ENCODE measurements at places on chromosomes 2 and 18.
A peak's percentile ranks its signal among the peaks of the same experiment; 100 is the strongest.

DNA sequence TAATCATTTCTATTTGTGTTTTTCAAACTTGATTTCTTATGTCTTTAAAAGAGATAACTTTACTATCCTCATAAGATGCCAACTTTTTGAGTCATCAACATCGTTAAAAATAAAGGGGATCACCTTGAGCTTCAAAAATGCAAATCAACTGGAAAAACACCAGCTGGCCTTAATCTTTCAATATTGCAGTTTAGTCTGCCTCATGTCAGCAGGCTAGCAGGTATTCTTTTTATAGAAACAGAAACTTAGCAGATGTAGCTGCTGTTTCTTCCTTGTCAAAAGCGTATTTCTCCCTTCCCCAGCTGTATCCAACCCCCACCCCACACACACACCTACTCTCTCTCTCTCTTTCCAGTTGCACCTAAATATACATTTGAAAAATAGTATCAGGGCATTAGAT, 154.1 kb upstream of the ZNF804A start:
- no peak for DNase-seq

DNA sequence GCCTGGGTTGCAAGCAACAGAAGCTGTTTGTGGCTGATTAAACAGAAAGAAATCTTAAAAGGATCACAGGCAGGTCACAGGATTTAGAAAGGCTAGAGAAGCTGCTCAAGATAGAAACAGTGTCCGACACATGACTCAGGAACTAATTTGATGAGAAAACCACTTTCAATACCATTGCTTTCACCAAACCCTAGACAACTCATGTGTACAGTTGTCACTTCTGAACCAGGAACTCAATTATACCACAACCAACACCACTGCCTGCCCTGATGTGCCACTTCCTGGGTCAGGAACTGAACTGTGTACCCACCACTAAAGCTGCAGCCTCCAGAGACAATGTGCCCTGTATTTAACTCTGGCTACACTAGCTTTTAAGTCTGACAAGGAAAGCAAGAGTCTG, 56.0 kb downstream of the TMEM247 start:
- peak; percentile 31 for DNase-seq

- DNase-seq: no peak
Measured at GRCh38 chr2:239500574-239501550, 100.0 kb upstream of the HDAC4 start.

DNA sequence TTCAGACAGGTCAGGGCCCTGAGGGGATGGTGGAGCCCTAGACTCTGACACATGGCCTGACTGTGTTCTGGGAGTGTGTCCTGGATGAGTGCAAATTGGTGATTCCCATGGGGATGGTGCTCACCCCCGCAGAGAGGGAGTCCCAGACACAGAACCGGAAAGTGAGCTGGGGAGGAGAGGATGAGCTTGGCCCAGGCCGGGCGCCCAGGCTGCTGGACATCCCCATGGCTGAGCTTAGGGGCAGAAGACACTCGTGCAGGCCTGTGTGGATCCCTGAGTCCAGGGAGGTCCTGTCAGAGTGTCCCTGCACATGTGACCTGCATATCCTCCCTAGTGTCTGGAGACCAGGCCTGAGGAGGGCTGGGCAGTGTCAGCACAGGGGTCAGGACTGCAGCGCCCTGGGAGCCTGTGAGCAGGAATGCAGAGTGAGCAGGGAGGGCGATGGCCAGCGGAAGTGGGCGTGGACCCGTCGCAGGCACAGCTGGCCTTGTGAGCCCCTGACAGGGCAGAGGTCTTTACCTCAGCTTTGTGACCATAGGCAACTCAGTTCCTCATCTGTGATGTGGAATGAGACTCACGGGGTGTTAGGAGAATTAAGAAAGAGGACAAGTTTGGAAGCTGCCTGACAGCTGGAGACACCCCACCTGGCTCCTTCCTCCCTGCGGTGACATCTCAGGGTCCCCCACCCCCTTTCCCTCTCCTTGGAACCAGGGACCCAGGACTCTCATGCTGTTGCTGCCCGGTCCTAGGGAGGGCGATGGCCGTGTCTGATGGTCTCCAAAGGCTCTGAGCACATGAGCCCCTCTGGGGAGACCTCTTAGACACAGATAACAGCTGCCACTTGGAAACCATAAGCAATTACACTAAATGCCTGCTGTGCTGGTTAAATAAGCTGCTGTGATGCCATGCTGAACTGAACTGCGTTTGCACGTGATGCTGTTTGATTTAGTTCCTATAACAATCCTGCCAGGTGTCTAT, 62.6 kb upstream of the HS6ST1 start:
- DNase-seq: no peak

DNA sequence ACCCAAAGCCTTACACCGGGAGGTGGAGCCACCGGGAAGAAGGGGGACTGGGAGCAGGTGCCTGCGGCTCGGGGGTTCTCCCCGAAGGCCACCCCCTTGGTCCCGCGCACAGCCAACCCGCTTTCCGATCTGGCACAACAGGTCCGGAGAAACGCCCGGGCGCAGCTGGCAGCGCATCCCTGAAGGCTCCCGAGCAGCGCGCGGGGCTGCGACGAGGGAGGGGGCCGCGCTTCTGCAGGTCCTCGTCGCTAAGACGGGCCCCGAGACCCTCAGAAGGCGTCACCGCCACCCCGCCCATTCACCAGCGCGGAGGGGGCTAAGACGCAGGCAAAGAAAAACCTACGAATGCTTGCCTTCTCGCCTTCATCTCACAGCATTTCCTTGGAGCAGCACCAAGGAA, 1.8 kb downstream of the CBLN2 start:
- no peak for DNase-seq

DNA sequence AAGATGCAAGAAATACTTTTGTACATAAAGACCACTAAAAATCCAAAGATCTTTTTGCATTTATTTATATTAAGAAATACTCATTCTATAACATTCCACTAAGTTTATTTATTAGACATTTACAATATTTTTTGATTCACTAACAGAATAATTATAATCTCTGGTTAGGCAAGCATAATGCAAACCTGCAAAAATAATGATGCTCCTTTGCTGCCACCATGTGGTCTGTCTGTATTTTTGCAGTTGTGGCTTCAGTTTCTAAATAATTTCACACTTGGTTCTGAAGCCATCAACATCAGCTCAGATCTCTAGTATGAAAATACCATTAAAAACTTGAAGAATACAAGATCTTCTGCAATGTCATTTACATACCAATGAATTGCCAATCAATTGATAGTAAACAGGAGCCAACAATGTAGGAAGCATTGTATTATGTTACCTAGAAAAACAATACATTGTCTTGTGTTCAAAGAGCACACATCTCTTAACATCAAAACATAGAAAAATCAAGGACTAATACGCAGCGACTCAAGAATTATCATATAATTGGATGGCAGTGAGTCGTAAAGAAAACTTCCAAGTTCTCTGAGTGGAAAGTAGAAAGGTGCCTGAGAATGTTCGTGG, 28.8 kb upstream of the WDR75 start:
- DNase-seq: peak; percentile 82

- DNase-seq: no peak
Measured at GRCh38 chr2:10591207-10591606, 98.6 kb downstream of the NOL10 start.

GRCh38 chr2:26619096-26619495, 22.1 kb downstream of the CIB4 start:
- no peak for DNase-seq

DNA sequence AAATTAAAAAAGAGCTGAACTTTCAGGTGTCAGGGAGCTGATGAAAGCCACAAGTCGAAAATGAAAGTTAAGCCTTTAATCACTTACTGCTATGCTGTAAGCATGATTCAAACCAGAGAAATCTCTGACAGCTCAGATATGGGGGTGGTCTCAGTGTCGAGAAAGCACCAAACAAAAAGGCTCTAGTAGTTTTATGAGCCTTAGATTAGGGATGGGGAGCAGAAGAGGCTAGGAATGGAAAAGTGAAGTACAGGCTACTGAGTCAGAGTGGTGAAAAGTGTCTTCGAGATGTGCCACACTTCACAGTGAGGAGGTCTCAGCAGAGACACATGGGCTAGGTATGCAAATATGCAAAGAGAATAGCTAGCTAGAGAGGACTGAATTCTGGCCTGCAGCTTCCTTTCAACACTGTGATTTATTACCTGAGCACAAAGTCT, 482.2 kb downstream of the SPAG16 start:
- DNase-seq: no peak

GRCh38 chr2:433216-433615, 145.3 kb upstream of the ALKAL2 start:
- no peak for DNase-seq

GRCh38 chr18:2709316-2709715, 53.8 kb downstream of the SMCHD1 start:
- DNase-seq: no peak

DNA sequence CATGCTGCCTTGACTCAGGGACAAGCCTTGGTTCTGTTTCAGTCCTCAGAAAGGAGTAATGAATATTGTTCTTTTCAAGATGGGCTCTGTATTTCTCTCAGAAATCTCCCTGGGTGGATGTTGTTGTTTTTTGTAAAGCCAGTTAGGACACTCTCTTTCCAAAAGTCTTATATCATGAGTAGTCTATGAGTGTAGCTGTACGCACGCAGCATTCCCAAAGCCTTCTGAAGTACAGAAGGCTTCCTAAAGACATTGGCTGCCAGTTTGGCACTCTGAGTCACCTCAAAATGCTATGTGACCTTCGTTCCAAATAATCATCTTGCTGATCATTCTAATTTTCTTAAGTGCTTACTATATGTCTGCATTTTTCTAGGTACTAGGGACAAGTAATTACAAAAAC, 16.7 kb upstream of the GTF2A1L start:
- DNase-seq: no peak

GRCh38 chr2:225649274-225649673, 249.8 kb downstream of the NYAP2 start:
- no peak for DNase-seq

- no peak for DNase-seq
Measured at GRCh38 chr2:67232936-67233335, 164.2 kb upstream of the ETAA1 start.

- no peak for DNase-seq
Measured at GRCh38 chr2:64698177-64698643, 44.5 kb upstream of the SERTAD2 start.

GRCh38 chr2:223587301-223587700, 14.9 kb downstream of the SCG2 start:
- no peak for DNase-seq

- no peak for DNase-seq
Measured at GRCh38 chr18:10475276-10475653, 20.8 kb downstream of the APCDD1 start.

- DNase-seq: no peak
Measured at GRCh38 chr2:112637289-112637660, 8.5 kb upstream of the SLC20A1 start.

DNA sequence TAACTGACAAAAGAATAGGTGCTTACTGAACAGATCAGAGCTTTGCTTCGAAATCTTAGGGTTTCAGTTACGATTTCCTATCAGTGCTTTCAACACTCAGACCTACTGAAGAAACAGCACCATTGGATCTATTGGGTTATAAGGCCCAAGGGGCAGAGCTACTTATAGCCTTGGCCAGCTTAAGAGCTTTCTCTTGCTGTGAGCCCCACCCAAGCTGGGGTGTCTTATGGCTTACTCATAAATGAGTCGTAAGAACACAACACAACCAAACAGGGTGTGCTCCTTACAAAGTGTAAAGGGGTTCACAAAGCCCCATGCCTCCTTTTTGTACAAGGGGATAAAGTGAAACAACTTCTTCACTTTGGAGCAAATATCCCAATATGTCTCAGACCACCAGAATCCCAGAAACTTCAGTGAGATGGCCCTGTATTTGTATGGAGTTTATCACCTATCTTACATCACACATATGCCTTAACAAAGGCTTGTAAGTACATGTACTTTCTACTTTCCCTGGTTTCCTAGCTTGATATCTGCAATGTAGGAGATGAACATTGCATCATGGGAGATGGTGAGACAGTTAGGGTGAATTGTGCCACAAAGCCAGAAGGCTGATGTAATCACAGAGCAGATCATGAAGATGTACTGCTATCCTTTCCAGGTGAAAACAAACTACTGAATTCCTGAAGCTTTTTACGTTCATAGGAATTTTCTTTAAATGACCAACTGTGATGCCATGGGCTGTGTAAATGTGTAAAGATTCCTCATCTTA, 115.5 kb upstream of the GLI2 start:
- DNase-seq: no peak

DNA sequence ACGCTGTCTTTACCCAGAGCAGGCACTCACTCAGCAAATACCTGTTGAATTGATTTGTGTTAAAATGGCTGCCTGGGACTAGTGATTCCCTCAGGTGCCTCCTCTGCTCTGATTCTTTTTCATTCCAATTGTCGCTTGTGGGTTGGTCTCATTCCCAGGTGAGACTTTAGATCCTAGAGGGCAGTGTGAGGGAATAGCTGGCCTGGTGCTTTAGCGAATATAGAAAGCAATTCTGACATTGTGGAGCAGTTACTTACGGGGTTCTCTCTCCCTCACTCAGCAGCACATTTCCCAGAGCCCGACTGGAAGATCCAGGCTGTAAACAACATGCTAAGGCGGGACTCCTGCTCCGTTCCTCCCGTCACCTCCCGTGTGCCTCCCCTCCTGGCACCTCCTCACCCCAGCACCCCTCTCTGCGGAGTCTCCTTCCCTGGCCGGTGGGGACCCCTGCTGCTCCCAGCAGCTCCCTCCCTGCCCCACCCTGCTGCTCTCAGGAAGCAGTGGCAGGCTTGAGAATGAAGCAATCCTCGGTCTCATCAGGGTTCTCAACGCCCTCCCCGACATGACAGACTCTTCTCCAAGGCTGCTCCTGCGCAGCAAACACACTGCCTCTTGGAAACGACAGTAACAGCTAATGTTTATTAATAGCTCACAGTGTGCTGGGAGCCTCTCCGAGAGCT, 26.9 kb downstream of the CELF4 start:
- DNase-seq: no peak

DNA sequence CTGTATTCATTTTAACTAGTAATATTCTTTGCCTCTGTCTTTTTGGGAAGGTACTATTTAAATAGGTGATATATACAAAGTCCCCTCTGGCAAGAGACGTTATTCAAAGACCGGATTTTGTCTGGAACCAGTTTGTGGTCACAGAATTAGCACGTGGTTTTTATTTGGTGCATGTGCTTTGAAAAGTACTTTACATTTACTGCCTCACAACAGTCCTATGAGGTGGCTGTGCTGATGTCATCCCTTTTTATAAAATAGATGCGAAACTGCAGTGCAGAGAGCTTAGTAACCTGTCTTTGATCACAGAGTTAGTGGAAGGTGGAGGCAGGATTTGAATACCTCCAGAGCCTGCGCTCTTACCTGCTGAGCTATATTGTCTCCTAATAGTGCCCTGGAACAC, 4.0 kb downstream of the LPIN1 start:
- no peak for DNase-seq

Data from Kasumi-1 (cell line).